ENCODE measurements at places on chromosomes 5 and 9.

DNA sequence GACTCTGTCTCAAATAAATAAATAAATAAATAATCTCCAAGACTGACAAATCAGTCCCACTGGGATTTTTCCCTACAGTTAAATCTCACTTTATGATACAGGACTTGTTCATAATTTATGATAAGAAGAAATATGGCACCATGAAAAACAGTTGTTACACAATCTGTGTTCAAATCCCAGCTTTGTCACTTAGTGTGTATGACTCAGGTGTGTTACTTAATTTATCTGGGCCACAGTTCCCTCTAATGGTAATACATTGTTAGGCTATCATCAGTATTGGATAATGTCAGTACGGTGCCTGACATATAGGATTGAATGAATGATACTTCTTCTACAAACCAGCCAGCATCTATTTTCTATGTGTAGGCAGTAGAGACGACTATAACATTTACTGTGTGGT lies 23.1 kb downstream of the SLC36A3 start:
- DNase-seq = no peak

- DNase-seq = no peak
Measured at GRCh38 chr5:67291671-67292070, 95.1 kb upstream of the CD180 start.

GRCh38 chr9:8020186-8020585 lies 220.6 kb upstream of the DMAC1 start:
- no peak for DNase-seq

- DNase-seq = no peak
Measured at GRCh38 chr9:132056717-132057560, 22.7 kb downstream of the MED27 start.

DNA sequence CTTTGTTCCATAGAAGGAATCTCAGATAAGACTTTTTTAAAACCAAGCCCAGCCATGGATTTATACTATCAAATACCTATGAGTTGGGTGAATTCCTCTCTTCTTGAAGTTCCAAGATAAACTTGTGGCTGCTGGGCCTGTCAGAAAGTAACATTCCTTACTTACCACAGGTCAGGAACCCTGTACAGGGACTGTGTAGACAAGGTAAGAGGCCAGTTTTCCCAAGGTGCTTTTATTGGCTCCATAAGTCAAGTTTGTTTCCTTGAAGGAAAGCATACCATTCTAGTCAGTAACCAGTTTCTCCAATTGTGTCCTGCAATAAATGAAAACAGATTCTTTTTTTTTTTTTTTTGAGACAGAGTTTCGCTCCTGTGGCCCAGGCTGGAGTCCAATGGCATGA lies 8.8 kb upstream of the CLTB start:
- no peak for DNase-seq

DNA sequence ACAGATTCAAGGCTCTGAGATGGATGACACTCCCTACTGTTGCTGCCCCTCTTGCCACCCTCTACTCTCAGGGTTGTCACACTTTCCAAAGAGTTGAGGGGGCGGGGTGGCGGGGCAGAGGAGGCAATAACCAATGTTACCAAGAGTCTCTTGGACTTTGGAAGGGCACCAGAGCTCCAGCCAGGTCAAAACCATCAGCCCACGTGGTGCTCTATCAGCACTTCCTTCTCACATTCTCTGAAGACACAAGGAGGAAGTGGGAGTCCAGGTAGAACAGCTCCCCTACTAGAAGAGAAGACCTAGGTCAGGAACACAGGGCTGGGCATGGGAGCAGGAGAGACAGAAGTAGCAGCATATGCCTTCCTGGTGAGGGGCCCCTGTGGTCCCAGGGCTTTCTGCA lies 33.0 kb upstream of the PIK3R1 start:
- no peak for DNase-seq

GRCh38 chr5:131997727-131998117 lies 13.7 kb downstream of the ACSL6 start:
- DNase-seq = no peak

Data from stimulated activated CD8-positive, alpha-beta memory T cell treated with anti-CD3 and anti-CD28 coated beads, Interleukin-7, amount 100 ng/mL, for 4 hours (primary cell).